Lower leg skin (tissue), 4 donors: ENCODE measurements at places on chromosomes 16 and 17. TPM values are rescaled to one million over a fixed set of nuclear protein-coding genes. Genes with fewer than 3 reads are reported as not detected.

DNA sequence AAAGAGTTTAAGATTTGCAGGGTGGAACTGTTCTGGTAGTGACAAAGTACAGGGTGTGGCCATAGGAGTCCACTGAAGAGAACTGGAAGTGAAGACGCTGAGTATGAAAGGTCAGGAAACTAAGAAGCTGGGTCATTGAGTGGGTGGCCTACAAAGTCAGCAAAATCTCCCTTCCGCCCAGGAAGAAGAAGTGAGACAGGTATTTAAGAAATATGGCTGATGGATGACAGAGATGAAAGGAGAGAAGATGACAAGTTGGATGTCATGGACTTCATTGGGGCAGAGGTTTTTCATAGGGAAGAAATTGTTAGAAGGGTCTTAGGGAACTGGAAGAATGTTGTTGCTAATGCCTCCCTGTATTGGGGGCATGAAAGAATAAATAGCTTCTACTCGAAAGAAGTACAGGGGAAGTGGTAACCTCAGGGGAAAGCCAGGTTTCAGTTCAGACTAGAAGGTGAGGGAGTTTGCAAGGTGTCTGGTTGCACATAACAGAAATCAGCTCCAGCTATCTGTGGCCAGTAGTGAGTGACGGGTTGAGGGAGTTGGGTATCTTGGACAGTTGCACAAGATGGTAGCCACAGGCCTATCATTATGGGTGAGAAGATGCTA lies 33.6 kb upstream of the MED13 start:
- peak; percentile 15 for DNase-seq

- no peak for DNase-seq
Measured at GRCh38 chr17:45775576-45776011, 8.5 kb upstream of the CRHR1 start.

- DNase-seq: no peak
Measured at GRCh38 chr17:27824745-27825144, 24.4 kb upstream of the NOS2 start.

KRTAP9-2 gene
- not detected for total RNA-seq

GRCh38 chr16:48385253-48386150 lies at the start of gene SIAH1:
Gene SIAH1, minus strand, starts transcription at chr16:48385413. Its CDS starts 22,985 bp downstream, at chr16:48362428.
- DNase-seq: peak; percentile 96

DNA sequence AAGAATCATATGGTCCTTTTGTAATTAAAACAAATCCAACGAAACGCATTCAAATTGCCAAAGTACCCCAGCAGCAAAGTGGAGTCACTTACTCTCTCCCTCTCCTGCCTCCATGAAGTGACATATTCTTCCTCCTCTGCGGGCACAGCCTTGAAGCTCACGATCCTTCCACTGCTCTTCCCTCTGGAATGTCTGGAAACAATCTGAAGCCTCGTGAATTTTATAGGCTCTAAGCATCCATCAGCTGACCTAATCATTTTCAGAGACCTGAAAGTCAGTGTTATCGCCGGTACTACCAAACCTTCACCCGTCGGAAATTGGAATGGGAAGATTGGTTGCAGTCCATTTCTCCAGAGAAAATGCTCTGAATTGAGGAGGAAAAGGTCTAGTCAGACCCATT lies 134.5 kb upstream of the FOXF1 start:
- no peak for DNase-seq
